Placental pericyte (primary cell): ENCODE measurements at places on chromosomes 11 and 22. TPM values are rescaled to one million over a fixed set of nuclear protein-coding genes. Genes with fewer than 3 reads are reported as not detected.

RAD9A gene
- total RNA-seq: 6.3 and 18.8 TPM in 2 replicates

PDGFB gene
- total RNA-seq: 2.6 and 5.0 TPM in 2 replicates

C11orf87 gene
- not detected in 2 replicates for total RNA-seq

MOV10L1 gene
- 5.5 and 5.7 TPM in 2 replicates for total RNA-seq

GCAT gene
- total RNA-seq: 21.3 and 27.8 TPM in 2 replicates

TSSK2 gene
- total RNA-seq: not detected in 2 replicates
